ENCODE measurements at places on chromosomes 3 and 15. TPM values are rescaled to one million over a fixed set of nuclear protein-coding genes. Genes with fewer than 3 reads are reported as not detected.

DNA sequence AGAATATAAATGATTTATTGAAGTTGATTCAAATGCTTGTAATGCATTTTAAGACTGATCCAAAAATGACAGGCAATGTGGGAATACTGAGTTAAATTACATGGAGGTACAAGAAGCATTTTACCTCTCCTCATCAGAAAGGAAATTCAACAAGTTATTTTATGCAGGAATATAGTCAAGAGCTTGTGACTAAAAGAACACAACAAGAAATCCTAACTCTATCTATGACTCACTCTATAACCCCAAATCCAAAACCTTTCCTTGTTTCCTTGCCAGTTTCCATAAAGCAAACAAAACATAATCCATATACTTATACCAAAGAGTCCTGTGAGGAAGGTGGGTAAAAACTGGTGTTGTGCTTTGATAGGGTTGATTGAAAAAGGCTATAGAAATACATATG, 30.8 kb downstream of the SIN3A start:
- no peak for DNase-seq

- no peak for DNase-seq
Observed at GRCh38 chr3:155596615-155597014, 148.3 kb downstream of the PLCH1 start.

- no peak for DNase-seq
Observed at GRCh38 chr3:173993299-173993698, 595.8 kb downstream of the NLGN1 start.

DNA sequence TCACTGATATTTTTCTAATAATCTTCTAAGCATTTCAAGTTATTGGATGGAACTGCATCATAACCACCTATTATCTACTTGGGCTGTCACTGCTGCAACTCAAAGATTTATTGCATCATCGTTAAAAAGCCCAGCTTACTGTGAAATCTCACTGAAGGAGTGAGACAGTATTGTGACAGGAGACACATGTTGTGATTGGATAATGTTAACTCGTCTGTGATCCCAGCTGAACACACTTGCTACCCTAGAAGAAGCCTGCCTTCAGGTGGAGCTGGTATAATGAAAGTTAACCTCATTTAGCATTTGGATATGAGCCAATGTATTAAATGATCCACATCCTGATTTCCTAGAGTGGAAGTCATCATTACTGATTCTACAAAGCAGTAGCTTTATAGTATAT, 138.1 kb downstream of the MAP2K5 start:
- DNase-seq = no peak

- no peak for DNase-seq
Observed at GRCh38 chr15:70758790-70759462, 4.4 kb downstream of the UACA start.

GRCh38 chr3:47001731-47002170, 22.3 kb downstream of the NBEAL2 start:
- no peak for DNase-seq

GRCh38 chr15:82132096-82132495, 86.3 kb upstream of the MEX3B start:
- DNase-seq = no peak

DNA sequence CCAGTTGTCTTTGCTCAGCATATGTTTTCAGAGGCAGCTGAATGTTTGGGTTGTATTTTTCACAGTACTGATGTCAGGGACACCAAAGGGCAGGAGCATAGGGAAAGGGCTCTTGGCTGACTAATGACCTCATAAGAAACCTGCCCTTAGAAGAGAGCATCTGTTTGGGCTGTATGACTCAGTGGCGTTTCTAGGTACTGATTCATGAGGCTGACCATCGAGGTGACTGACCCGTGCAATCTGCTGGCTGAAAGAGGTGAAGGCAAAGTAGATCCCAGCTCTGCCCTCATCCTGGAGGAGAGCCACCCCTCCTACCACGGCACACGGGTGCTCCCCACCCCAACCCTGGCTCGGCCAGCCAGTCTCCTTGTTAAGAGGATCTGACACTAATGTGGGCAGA, 8.3 kb downstream of the LMCD1 start:
- no peak for DNase-seq

- DNase-seq = no peak
Observed at GRCh38 chr3:30688776-30689641, 82.6 kb downstream of the TGFBR2 start.

DNA sequence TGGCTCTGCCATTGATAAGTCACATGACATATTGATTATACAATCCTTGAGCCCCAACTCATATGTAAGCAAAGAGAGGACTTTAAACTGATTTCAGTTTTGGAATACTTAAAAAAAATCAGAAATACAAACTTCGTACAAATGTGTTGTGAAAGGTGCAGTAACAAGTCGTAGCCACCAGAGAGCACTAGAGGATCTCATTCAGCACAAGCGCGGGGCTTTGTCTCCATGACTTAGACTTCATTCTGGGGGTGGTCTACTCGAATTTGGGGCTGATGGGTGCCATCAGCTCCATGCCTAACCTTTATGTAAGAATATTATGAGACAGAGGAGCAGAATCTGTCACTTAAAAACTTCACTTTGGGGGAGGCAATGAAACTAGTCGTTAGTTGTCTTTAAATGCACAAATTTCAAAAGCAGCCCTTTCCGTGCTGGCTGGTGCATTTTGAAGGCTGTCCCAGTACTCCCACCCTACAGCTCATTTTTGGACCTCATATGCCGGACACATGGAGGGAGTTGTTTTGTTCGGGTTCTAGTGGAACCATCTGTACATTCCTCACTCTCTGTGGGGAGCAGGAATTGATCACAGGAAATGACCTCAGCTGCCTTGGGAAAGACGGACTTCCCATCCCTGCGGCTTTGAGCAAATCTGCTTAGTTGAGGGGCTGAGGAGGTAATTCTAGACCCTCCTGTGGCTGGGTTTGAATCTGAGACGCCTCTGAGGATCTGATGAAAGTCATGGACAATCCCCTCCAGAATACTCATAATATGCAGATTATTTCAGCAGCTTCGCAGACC, 27.5 kb upstream of the MASP1 start:
- peak; percentile 8 for DNase-seq

GRCh38 chr15:87767516-87767915, 489.0 kb downstream of the NTRK3 start:
- no peak for DNase-seq

DNA sequence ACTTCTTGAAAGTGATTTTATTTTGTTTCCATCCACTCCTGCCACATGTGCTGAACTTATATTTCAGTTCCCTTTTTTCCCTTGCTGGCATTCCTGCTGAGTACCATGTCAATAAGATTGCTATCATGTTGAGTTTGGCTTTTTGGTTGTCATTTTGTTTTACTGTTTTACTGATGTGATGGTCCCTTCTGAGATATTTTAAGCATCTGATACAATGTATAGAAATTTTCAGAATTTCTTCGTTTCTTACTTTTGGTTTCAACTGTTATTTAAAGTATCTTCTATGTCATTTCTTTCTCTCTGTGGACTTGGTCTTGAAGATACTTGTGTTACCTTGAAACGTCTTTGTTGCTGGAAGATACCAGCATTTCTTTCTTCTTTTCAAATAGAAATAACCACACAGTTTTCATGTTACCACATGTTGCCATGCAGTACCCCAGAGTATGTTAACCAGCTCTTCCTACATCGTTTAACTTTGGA, 14.1 kb downstream of the SIDT1 start:
- DNase-seq = no peak

- no peak for DNase-seq
Observed at GRCh38 chr3:46632792-46633191, 20.5 kb downstream of the FAM240A start.

- no peak for DNase-seq
Observed at GRCh38 chr3:121974601-121975111, 47.4 kb downstream of the ILDR1 start.

DNA sequence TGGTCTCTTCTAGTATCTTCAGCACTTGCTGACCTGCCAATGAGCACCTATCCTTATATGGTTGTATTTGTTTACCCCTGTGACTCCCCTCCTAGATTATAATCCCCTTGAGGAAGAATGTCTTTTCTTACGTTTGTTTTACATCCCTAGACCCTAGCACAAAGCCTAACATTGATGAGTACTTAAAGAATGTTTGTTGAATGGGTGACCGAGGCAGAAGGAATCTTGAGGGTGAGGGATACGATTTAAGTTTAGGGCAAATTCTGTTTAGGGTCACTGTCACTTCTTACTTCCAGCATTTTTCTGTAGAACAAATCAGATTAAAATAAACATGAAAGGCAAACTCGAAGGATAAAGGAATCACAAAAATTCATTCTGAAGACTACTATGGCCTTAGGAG, 80.9 kb upstream of the FAM98B start:
- no peak for DNase-seq

GRCh38 chr3:194161131-194162045, 25.4 kb downstream of the HES1 start:
- DNase-seq = no peak

DNA sequence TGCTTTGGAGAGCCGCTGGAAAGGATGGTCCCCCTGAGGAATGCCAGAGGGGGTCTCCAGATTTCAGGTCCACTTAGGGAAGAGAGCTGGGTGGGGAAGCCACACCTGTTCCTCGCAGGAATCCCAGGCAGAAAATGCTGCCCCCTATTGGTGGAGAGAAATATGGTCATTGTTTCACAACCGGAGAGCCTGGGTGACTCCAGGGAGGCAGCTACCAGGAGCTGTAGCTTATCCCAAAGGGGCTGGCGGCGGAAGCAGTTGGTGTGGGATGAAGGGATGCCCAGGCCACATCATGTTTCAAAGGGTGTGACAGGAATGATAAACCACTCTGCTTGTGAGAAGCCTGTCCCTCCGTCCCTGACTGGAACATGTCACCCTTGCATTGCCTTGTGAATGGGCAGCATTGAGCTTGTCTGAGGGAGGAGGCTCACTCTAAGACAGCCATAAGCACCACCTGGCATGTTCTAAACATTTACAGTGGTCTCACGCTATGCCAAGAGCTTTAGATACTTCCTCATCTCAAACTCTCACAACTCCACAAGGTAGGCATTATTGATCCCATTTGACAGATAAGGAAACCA, 34.5 kb downstream of the POMGNT2 start:
- DNase-seq = no peak

DNA sequence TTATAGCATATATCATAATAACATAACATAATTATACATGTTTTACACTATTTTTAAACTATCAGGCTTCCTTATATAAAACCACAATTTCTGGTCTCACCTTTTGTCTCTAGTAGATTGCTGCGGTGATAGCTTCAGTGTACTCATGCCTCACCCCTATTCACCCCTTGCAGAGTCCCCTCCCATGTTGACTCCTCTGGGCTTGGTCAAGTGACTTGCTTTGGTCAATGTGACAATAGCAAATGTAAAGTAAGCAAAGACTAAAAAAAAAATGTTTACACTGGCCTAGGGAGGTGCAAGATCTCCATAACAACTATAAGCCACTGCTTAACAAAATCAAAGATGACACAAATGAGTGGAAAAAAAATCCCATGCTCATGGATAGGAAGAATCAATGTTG, 537.5 kb downstream of the ROBO1 start:
- DNase-seq = no peak

DNA sequence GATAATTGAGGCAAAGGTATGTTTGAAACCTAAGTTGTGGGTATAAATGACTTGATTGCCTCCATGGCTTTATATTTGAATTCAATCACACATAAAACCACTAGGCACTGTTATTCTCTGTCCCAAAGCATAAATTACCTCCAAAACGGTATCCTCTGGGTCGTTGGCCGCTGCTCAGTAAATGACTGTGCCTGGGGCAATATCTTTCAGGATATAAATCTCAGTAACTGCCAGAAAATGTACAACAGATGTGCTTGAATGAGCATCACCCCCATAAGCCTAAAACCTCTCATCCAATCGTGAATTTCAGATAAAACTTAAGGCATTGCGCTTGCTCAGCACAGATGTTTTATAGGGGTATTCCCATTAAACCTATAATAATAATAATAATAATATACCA, 19.0 kb upstream of the C3orf49 start:
- DNase-seq = no peak

- no peak for DNase-seq
Observed at GRCh38 chr3:46489381-46489780, 8.4 kb upstream of the RTP3 start.

GRCh38 chr3:72559385-72559784, 288.9 kb downstream of the SHQ1 start:
- DNase-seq = no peak

GRCh38 chr3:121970047-121970446, 52.0 kb downstream of the ILDR1 start:
- DNase-seq = no peak

DNA sequence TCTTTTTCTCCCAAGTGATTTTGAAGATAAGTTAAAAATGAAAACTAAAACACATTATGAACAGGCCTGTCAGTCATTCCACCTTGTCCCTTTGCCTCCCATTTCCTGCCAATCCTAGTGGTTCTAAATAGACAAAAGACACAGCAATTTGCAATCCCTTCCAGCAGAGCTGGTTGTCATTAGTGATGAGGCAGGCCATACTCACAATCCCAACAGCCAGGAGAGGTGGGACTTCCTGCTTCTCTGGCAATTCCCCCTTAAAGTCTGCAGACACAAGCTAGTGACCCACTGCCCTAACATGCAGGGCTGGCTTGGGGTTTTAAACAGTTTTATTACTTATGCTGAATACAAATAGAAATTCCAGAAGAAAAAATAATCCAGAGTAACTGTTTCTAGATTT, 38.4 kb upstream of the RBP1 start:
- DNase-seq = no peak

XCR1 gene
- total RNA-seq = not detected

LYZL4 gene
- not detected for total RNA-seq

AHSG gene
- not detected for total RNA-seq

GOLGA8S gene
- 0.63 TPM for total RNA-seq

MCF2L2 gene
- 2.5 TPM for total RNA-seq

HESX1 gene
- not detected for total RNA-seq

LRRC3B gene
- not detected for total RNA-seq
